Activated T-helper 2 cell treated with anti-CD3 and anti-CD28 coated beads, Interferon-gamma antibody, Interleukin-2, Interleukin-4, amounts not matched to agents 10 μg/mL and 5 μg/mL and 100 μg/mL, durations not matched to agents 14 hours and 24 hours and 36 hours (primary cell): ENCODE measurements at places on chromosomes 7 and 10.

DNA sequence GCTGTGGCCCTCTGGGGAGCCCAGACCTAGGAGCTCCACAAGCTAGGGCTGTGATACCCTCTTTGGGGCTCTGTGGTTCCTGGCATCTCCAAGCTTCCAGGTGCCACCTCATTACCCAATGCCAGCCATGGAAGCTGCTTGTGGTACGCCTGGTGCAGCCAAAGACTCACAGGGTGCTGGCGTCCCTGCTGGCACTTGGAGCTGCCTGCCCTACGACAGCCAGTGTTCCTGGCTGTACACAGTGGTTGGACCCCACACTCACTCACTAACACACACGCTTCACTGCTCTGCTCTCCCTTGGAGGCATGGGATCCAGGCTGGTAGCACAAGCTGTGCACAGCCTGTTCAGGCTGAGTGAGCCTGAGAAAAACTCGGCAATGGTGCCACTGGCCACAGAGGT lies 894.1 kb upstream of the PHF14 start:
- H3K27ac ChIP-seq, result no peak overlapping the region
- DNase-seq, result no peak
- H3K4me3 ChIP-seq, result no peak overlapping the region
- no peaks in the 10 kb centered on the region for H3K36me3 ChIP-seq
- no peaks in the 10 kb centered on the region for H3K27me3 ChIP-seq

DNA sequence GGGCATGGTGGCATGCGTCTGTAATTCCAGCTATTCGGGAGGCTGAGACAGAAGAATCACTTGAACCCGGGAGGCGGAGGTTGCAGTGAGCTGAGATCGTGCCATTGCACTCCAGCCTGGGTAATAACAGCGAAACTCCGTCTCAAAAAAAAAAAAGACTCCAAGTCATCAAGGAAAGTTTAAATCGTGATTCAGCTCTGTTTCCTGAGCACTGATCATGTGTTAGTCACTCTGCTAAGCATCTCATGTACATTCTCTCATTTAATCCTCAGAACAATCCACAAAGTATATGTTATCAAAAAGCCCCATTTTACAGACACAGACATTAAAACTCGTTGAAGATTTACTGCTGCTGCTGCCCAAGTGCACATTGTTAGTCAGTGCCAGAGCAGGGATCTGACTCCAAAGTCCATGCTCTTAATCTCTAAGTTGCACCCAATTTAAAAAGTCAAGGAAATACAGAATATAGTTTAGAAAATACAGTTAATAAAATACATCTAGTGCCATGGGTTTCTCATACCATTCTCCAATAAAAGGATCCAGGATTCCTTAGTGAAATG lies 6.2 kb downstream of the PIK3AP1 start:
- H3K27ac ChIP-seq, result no peak overlapping the region
- DNase-seq, result no peak
- H3K36me3 ChIP-seq, result peaks cover 3% of the 10 kb centered on the region
- no peak overlapping the region for H3K4me3 ChIP-seq
- H3K4me1 ChIP-seq, result peaks cover 14% of the 10 kb centered on the region
- H3K27me3 ChIP-seq, result peaks cover 9% of the 10 kb centered on the region

- no peak overlapping the region for H3K4me3 ChIP-seq
- no peak for DNase-seq
- no peak overlapping the region for H3K27ac ChIP-seq
- no peaks in the 10 kb centered on the region for H3K27me3 ChIP-seq
- H3K4me1 ChIP-seq, result no peaks in the 10 kb centered on the region
- H3K36me3 ChIP-seq, result peaks cover 52% of the 10 kb centered on the region
Measured at GRCh38 chr7:6461946-6462550, 14.3 kb upstream of the DAGLB start.

GRCh38 chr10:78963074-78964034 lies 105.4 kb upstream of the ZMIZ1 start:
- DNase-seq, result no peak
- no peaks in the 10 kb centered on the region for H3K27me3 ChIP-seq
- H3K27ac ChIP-seq, result no peak overlapping the region
- no peaks in the 10 kb centered on the region for H3K4me1 ChIP-seq
- H3K4me3 ChIP-seq, result no peak overlapping the region
- no peaks in the 10 kb centered on the region for H3K36me3 ChIP-seq

GRCh38 chr7:120033114-120033513 lies 239.9 kb upstream of the KCND2 start:
- no peaks in the 10 kb centered on the region for H3K27me3 ChIP-seq
- no peak overlapping the region for H3K27ac ChIP-seq
- no peaks in the 10 kb centered on the region for H3K36me3 ChIP-seq
- no peaks in the 10 kb centered on the region for H3K4me1 ChIP-seq
- no peak overlapping the region for H3K4me3 ChIP-seq

DNA sequence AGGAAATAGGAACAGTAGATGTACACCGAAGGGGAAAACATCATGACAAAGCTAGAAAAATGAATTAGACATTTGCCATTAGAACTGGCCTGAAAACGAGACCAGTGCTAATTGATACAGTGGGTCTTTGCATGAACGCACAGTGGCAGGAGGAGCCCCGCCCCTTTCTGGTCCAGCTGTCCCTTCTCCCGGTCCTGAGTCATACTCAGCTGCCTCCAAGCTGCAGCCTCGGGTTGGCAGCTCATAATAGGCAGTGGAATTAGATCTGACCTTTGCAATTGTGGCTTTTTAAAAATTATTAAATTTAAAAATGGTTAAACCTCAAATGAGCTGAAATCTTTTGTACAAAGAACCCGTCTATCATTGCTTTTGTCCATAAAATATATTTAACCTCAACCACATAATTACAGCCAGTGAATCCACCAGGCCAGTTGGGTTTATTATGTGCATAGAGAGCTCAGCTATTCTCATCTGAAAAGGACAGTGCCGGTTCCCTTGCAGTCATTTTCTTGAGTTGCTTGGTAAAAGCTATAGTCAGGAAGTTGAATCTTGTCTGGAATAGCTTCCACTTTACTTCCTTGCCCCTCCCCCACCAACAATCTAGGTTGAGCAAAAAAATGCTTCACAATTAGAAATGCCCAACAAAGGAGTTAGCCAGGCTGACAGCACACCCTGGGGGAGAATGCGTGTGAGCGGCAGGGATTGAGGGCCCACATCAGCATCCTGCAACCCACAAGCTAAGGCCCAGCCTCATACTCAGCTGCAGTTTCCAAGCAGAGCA lies 147.1 kb downstream of the BUB3 start:
- no peaks in the 10 kb centered on the region for H3K27me3 ChIP-seq
- H3K36me3 ChIP-seq, result no peaks in the 10 kb centered on the region
- DNase-seq, result no peak
- peaks cover 3% of the 10 kb centered on the region for H3K4me1 ChIP-seq
- no peak overlapping the region for H3K4me3 ChIP-seq

GRCh38 chr7:140625908-140626868 lies 14.4 kb downstream of the DENND2A start:
- no peak for DNase-seq
- H3K4me1 ChIP-seq, result peaks cover 3% of the 10 kb centered on the region
- peaks cover 10% of the 10 kb centered on the region for H3K27me3 ChIP-seq
- no peak overlapping the region for H3K27ac ChIP-seq
- H3K4me3 ChIP-seq, result no peak overlapping the region

- no peaks in the 10 kb centered on the region for H3K36me3 ChIP-seq
- DNase-seq, result no peak
- no peaks in the 10 kb centered on the region for H3K27me3 ChIP-seq
- no peak overlapping the region for H3K27ac ChIP-seq
- H3K4me1 ChIP-seq, result no peaks in the 10 kb centered on the region
Measured at GRCh38 chr10:80737209-80737608, 199.5 kb downstream of the SH2D4B start.

GRCh38 chr10:26804418-26805393 lies 56.1 kb downstream of the ABI1 start:
- H3K4me3 ChIP-seq, result no peak overlapping the region
- H3K27me3 ChIP-seq, result no peaks in the 10 kb centered on the region
- H3K4me1 ChIP-seq, result peaks cover 55% of the 10 kb centered on the region
- H3K27ac ChIP-seq, result no peak overlapping the region
- peaks cover 9% of the 10 kb centered on the region for H3K36me3 ChIP-seq
- no peak for DNase-seq

DNA sequence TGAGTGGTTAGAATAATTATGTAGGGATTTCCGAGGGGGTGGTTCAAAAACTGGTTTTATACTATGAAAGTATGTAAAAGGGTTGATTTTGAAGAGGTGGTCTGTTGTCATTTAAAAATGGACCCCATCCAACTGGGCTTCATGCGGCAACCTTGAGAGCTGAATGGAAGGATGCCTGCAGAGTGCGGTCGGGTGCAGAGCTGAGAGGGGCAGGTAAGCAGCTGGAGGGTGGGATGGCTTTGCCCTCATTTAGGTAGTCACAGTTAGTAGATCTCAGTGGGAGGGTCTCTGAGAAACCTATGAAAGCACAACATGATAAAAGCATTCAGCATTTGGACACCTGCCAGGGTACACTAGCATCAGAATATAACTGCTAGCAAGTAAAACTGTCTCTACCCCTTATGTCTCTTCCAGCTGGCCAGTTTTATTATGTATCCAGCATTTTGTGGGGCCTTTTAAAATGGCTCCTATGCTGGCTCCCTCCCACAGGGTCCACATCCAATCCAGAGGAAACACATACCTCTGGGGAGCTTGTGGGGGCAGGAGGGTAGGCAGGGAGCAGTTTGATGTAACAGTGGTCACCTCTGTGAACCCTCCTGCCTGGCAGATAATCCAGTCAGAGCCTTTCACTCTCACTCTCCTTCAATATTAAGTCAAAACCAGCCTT lies 75.9 kb upstream of the MAGI2 start:
- no peaks in the 10 kb centered on the region for H3K4me1 ChIP-seq
- no peak for DNase-seq
- H3K27ac ChIP-seq, result no peak overlapping the region

GRCh38 chr7:64504581-64505120 lies 58.2 kb downstream of the ZNF680 start:
- peaks cover 21% of the 10 kb centered on the region for H3K36me3 ChIP-seq
- H3K4me1 ChIP-seq, result no peaks in the 10 kb centered on the region
- H3K27ac ChIP-seq, result no peak overlapping the region
- DNase-seq, result no peak
- H3K27me3 ChIP-seq, result no peaks in the 10 kb centered on the region
- no peak overlapping the region for H3K4me3 ChIP-seq

DNA sequence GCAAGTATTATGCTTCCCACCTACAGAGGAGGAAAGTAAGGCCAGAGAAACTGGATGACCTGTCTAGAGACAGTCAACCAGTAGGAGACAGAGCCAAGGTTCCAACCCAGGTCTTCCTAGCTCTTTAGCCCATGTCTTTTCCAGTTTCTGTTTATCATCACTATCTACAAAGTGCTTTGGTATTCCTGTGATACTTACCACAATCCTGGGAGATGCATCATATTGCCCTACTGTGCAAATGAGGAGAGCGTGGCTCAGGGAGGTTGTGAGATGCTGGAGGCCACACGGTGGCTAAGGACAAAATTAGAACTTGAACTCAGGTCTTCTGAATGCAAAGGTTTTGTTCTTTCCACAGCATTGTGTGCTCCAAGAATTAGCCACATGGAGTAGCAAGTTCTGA lies 11.2 kb upstream of the PLEKHA1 start:
- H3K27me3 ChIP-seq, result peaks cover 29% of the 10 kb centered on the region
- no peak overlapping the region for H3K4me3 ChIP-seq
- DNase-seq, result no peak
- H3K36me3 ChIP-seq, result no peaks in the 10 kb centered on the region

DNA sequence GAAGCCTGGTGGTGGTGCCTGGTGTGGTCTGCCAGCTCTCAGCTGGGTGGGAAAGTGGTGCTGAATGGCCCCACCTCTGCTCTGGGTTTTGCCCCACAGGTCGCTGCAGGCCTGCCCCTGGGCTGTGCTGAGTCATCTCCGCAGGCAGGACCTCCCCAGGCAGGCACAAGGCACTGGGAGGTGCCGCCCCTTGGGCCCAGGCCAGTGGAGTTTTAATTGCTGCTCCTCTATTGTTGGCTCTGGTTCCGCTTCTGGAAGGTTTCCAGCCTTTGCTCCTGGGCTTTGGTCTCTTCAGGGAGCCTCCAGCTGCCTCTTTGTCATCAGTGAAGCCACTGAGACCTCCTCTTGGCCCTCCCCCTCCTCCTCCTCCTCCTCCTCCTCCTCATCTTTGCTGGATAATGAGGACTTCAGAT lies 180.3 kb upstream of the GRB10 start:
- H3K27me3 ChIP-seq, result peaks cover 2% of the 10 kb centered on the region
- H3K4me3 ChIP-seq, result no peak overlapping the region
- no peaks in the 10 kb centered on the region for H3K4me1 ChIP-seq
- H3K36me3 ChIP-seq, result no peaks in the 10 kb centered on the region
- no peak for DNase-seq
- H3K27ac ChIP-seq, result no peak overlapping the region

GRCh38 chr7:114812570-114812969 lies 109.3 kb upstream of the MDFIC start:
- no peak for DNase-seq
- H3K4me3 ChIP-seq, result no peak overlapping the region
- H3K36me3 ChIP-seq, result peaks cover 15% of the 10 kb centered on the region
- peaks cover 29% of the 10 kb centered on the region for H3K4me1 ChIP-seq
- H3K27ac ChIP-seq, result peak overlapping the region; percentile 59
- no peaks in the 10 kb centered on the region for H3K27me3 ChIP-seq

DNA sequence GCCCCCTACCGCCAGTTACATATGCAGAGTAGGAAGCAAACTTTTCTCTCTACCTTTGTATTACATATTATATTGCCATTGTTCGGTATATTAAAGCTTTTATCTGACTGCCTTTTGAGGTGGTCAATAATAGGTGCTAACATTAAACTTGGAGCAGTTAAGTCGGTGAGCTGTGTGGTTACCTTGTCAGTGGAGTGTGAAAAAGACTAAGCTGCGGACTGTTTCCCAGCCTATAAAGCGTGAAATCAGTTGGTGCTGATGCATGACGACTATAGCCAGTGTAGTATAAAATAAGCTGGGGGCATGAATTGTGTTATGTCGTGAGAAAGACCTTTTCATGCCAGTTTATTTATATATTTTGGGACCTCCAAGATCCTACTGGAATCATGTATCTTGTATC lies 33.7 kb downstream of the R3HCC1L start:
- H3K27ac ChIP-seq, result no peak overlapping the region
- H3K36me3 ChIP-seq, result peaks cover 42% of the 10 kb centered on the region
- no peak overlapping the region for H3K4me3 ChIP-seq
- H3K4me1 ChIP-seq, result peaks cover 15% of the 10 kb centered on the region
- no peak for DNase-seq
